Hematopoietic multipotent progenitor cell treated with erythropoietin and hydrocortisone succinate and interleukin-3 and kit ligand, for 4 days (in vitro differentiated cells): ENCODE measurements at places on chromosomes 13 and 19.

GRCh38 chr19:48714759-48715675, 4.5 kb downstream of the MAMSTR start:
- no peak for DNase-seq

DNA sequence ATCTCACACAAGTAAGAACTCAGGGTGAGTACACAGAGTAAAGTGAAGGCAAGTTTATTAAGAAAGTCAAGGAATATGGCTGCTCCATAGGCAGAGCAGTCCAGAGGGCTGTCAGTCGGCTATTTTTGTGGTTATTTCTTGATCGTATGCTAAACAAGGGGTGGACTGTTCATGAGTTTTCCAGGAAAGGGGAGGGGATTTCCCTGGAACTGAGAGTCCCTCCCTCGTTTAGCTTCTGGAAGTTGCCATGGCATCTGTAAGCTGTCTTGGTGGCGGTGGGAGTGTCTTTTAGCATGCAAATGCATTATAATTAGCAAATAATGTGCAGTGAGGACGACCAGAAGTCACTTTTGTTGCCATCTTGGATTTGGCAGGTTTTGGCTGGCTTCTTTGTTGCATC, 5.8 kb upstream of the VSTM1 start:
- no peak for DNase-seq

GRCh38 chr19:20662421-20663105, 1.2 kb upstream of the ZNF626 start:
- DNase-seq: no peak

DNA sequence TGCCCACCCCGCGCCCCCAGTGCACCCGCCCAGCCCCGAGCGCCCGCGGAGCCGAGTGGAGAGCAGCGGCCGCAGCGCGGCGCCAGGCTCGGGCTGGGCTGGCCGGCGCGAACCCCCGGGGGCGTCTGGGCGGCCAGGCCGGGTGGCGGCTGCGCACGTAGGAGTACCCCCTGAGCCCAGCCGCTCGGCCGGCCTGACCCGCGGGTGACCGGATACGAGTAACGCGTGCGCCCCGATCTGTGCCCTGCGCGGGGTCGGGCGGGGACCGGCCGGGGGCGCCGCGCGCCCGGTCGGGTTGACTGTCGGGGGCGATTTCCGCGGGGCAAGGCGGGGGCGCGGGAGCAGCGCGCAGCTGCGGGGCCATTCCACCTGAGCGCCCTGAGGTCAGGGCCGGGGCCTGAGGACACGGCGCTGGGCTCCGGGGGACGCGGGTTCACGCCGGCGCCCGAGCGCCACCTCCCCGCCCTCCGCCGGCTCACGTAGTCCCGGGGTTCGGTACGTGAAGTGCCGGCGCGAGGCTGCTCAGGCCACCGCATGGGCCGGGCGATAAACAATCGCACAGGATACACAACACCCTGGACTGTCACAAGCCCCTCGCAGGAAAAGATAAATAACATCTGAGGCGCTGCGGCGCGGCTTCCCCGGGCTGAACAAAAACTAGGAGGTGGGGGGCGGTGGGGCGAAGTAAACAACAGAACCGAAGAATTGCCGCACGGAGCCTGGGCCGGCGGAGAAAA, 37.6 kb upstream of the FLT1 start:
- DNase-seq: peak; percentile 90

GRCh38 chr19:35130761-35131720, 3.8 kb downstream of the LGI4 start:
- DNase-seq: no peak

DNA sequence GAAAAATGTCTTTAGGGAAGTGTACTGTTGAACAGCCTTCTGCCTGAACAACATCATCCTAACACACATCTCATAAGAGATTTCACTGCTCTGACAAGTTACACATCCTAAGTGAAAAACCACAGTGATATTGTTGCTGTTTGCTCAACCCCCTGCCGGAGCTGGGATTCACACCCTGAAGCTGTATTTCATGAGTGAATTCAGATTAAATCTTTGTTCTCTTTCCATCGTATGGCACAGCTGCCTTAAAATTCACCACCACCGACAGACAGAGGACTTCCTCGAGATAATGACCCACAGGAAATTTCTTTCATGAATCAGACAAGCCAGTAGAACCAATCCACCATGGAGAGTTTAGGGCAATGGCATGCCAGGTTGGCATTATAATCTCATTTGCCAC, 280.8 kb downstream of the DCT start:
- DNase-seq: peak; percentile 77

- DNase-seq: no peak
Measured at GRCh38 chr19:35122687-35123551, 7.3 kb downstream of the FXYD3 start.

DNA sequence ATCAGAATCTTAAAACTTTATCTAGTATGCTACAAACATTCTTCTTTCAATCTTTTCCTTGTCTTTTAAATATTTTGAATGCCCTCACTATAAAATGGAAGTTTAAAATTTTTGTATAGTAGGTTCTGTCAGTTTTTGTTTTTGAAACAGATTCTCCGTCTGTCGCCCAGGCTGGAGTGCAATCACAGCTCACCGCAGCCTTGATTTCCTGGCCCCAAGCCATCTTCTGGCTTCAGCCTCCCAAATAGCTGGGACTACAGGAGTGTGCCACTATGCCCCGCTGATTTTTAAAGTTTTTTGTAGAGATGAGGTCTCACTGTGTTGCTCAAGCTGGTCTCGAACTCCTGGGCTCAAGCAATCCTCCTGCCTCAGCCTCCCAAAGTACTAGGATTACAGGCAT, 20.7 kb downstream of the PHF11 start:
- DNase-seq: no peak

- no peak for DNase-seq
Measured at GRCh38 chr19:1907563-1908363, 2.6 kb downstream of the ADAT3 start.

DNA sequence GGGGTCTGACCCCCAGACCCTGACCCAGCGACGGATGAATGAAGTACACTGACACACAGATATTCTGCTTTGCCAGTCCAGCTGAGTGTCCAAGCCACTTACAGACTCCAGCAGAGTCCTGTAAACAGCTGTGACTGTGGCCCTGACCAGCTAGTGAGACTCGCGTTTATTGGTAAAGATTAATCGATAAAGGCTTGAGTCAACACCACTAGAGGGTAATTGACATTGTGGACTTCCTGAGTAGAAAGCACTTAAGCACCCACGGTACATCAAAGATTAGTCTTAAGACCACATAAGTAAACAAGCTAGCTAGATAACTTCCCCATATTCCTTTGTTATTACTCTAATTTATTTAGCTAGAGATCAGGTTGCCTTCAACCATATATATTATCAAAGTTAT, 146.0 kb downstream of the OXGR1 start:
- no peak for DNase-seq

DNA sequence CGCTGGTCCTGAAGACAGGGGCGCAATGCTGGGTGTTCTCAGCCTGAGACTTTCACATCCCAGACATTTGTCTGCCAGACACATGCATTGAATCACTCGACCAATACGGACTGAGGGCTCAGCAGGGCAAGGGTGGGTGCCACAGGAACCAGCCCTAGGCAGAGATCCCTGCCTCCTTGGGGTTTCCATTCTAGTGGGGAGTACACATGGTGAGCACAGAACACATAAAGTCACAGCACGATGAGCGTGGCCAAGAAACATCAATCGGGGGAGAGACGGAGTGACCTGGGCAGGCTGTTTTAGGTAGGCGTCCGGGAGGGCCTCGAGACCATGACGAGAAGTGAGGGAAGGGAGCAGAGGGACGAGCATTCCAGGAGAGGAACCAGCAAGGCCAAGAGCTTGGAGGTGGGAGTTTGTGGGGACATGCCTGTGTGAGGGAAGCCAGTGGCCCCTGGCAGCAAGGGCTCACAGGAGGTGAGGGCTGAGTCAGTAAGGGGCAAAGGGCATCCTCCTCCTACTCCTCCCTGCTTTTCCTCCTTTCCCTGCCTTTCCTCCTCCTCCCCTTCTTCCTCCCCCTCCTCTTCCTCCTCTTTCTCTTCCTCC, 126.3 kb upstream of the PEG3 start:
- DNase-seq: no peak

- peak; percentile 94 for DNase-seq
Measured at GRCh38 chr19:55080968-55081769, 5.5 kb downstream of the EPS8L1 start.

DNA sequence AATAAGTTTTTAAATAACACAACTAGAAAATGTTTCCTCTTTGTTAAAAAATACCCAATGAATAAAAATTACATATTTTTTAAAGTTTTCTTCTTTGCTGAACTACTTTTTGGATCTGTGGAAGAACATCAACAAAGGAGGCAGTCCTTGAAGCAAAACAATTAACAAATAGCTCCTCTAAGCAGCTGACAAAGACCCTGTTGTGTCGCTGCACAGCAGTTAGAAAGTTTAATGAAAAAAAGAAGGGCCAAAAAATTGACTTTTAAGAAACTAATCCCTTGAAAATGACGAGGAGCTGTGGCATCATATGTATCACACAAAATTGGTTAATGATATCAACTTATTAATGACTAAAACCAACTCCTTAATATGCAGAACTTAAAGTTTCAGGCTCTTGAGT, 72.1 kb downstream of the SLITRK1 start:
- DNase-seq: no peak

DNA sequence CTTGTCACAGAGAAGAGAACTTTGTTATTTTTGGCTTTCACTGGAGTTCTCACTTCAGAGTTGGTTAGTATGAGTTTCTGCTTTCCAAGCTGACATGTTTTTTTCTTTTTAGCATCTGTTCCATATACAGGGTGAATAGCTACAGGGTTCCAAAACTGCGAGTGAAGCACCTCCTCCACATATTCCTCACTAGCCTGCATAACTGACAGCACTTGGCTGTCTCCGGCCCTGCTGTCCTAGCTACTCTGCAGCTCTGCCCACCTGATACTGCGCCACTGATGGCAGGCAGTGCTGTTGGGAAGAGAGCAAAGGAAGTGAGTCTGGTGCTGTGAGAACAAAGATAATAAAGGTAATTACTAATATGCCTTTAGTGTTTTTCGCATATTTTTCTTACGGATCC, 6.8 kb downstream of the ATP8A2 start:
- no peak for DNase-seq

DNA sequence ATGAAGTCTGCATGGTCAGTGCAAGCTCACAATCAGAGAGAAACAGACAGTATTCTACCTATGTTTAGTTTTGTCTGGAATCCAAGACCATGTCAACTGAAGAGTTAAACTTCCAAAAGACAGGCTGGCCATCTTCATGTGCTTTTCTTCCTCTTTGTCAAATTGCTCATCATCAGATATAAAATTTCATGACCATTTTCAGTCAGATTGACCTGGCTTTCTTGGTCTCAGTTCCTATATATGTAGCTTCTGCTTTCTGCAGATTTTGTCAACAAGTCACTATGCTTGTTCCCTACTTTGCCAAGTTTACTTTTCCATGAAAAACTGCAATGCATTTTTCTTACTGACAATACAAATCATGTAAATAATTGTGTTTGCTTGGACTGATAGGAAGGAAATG, 13.9 kb downstream of the SLC46A3 start:
- no peak for DNase-seq

GRCh38 chr19:7953060-7953459, 9.6 kb upstream of the TIMM44 start:
- peak; percentile 33 for DNase-seq

- peak; percentile 30 for DNase-seq
Measured at GRCh38 chr19:16649734-16650133, 10.2 kb downstream of the SMIM7 start.

DNA sequence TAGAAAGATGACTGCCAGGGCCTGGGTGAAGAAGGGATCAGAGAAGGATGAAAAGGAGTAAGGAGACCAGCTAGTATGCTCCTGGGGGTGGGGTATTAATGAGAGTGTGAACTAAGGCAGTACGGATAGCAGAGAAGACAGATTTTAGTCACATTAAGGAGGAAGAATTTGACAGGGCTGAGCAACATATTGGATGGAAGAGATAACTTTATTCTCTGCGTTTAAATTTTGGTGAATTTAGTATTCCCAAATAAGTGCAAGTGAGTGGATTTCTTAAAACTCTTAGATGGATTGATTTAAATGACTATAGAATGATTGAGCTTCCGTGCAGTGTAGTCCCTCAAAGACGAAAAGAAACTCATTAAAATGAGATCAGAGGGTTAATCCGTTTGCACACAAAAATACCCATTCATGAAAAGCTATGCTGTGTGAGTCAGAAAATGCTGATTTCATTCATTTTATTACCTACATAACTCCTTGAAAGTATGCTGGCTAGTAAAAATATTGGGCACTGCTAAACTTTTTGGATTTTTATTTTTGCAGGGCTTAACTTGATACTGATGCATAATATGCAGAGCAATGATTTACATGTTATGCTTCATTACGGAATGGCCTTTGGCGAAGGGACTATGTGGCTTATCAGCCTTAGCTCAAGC, 54.1 kb downstream of the WDFY2 start:
- no peak for DNase-seq

DNA sequence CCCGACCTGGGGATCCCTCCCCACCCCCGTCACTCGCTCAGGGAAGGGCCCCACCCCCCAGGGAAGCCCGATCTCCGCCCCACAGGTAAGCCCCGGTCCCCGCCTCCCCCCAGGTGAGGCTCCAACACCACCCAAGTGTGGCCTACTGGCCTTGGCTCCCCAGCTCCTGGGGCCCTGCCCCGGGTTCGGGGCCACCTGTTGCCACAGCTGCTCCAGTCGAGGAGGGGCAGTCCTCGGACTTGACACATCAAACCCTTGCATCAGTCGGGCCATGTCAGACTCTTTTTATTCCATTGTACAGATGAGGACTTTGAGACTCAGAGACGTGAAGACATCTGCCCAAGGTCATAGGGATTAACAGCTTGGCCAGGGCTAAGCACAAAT, 512 bp downstream of the CC2D1A start:
- peak; percentile 41 for DNase-seq

- no peak for DNase-seq
Measured at GRCh38 chr19:10332158-10332964, 968 bp downstream of the RAVER1 start.

DNA sequence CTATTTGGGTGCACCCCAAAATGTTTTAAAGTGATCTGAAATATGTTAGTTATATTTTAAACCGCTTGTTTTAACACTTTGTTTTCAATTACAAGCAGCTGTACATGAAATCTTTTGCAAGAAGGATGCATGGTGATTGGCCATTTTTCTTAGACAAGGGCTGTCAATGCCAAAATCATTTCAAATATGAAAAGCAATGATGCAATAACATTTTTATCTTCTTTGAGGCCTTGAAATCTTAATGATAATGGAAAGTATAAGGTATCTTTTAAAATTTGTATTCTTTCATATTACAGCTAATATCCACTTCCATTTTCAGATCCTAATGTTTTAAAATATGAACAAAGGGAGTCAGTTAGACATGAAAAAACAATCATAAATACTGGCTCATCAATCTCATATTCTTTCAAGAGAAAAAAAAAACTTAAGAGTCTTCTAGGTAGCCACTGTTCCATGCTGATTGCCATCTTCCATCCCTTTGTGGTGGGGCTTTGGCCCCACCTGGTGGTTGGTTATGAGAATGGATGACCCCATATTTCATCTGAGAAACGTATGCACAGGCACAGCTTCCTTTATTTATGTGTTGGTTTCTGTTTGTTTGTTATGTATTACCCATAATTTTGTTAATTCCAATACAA, 330.3 kb upstream of the MIR17HG start:
- peak; percentile 82 for DNase-seq

- no peak for DNase-seq
Measured at GRCh38 chr19:33426621-33427361, 53.3 kb downstream of the CEBPG start.

- no peak for DNase-seq
Measured at GRCh38 chr19:49924004-49924880, 4.8 kb upstream of the ATF5 start.
